ENCODE measurements at places on chromosomes 6 and 20. TPM values are rescaled to one million over a fixed set of nuclear protein-coding genes. Genes with fewer than 3 reads are reported as not detected.

CD24 gene
- 7.0 TPM for polyA plus RNA-seq

JAG1 gene
- polyA plus RNA-seq: 28.6 TPM

SIGLEC1 gene
- polyA plus RNA-seq: 4.6 TPM

ADTRP gene
- 0.49 TPM for polyA plus RNA-seq

KIF25 gene
- polyA plus RNA-seq: 0.99 TPM

Measured in hindlimb muscle (tissue), 1 donor.